ENCODE measurements at places on chromosomes 7 and 10. TPM values are rescaled to one million over a fixed set of nuclear protein-coding genes. Genes with fewer than 3 reads are reported as not detected.

DTX2 gene
- total RNA-seq = 16.4 TPM

ZP3 gene
- total RNA-seq = 2.6 TPM

FRMD4A gene
- 7.2 TPM for total RNA-seq

HEPACAM2 gene
- total RNA-seq = not detected

PLA2G12B gene
- total RNA-seq = not detected

C10orf105 gene
- 0.41 TPM for total RNA-seq

FAM25G gene
- total RNA-seq = not detected

AZGP1 gene
- not detected for total RNA-seq

SAMD9L gene
- total RNA-seq = 18.6 TPM

GRCh38 chr7:127862525-127862924, 168.7 kb downstream of the LRRC4 start:
- no peaks in the 10 kb centered on the region for H3K27me3 ChIP-seq
- no peak for DNase-seq
- H3K27ac ChIP-seq = no peak overlapping the region
- H3K4me1 ChIP-seq = peaks cover 29% of the 10 kb centered on the region

GRCh38 chr7:113768387-113768786, 150.4 kb downstream of the PPP1R3A start:
- no peak for DNase-seq
- no peaks in the 10 kb centered on the region for H3K4me1 ChIP-seq
- no peak overlapping the region for H3K4me3 ChIP-seq
- H3K27me3 ChIP-seq = no peaks in the 10 kb centered on the region
- H3K36me3 ChIP-seq = no peaks in the 10 kb centered on the region

DNA sequence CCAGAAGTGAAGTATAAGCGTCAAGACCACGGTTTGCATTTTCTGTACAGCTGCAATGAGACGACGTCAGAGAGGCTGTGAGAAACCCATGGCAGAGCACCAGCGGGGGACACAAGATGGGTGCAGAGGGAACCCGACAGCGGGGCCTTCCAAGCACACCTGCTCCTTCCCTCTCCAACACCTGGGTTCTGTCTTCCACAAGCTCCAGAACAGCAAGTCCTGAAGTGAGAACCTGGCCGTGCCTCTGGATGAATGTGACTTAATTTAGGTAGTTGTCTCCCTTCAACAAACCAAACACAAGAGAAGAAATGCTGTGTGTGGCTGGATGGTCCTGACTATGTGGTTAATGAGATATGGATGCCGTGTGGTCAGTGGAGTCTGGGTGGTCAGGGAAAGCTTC, 76.1 kb downstream of the ADAM12 start:
- H3K4me3 ChIP-seq = no peak overlapping the region
- H3K27ac ChIP-seq = no peak overlapping the region
- no peaks in the 10 kb centered on the region for H3K36me3 ChIP-seq
- H3K4me1 ChIP-seq = no peaks in the 10 kb centered on the region
- peaks cover 6% of the 10 kb centered on the region for H3K27me3 ChIP-seq

GRCh38 chr10:124001391-124002148, 91.8 kb downstream of the CHST15 start:
- H3K36me3 ChIP-seq = no peaks in the 10 kb centered on the region
- DNase-seq = no peak
- no peak overlapping the region for H3K4me3 ChIP-seq
- no peaks in the 10 kb centered on the region for H3K4me1 ChIP-seq
- H3K27me3 ChIP-seq = peaks cover 10% of the 10 kb centered on the region

DNA sequence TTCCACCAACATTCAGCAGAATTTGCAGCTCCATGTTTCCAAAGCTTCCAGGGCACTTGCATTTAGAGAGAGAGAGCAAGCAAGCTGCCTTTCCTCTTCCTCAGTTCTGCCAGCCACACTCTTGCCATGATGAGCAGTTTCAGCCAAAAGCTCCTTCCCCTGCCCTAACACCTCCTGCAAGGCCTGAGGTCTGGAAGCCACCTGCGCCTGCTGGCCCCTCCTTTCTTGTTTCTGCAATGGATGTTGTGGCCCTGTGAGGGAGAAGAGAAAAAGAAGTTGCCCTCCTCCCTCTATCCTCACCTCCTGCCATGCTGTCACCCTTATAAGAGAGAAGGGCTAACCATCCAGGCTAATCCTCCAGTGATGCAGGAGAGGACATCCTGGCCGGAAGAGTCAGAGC, 48.7 kb downstream of the IKZF1 start:
- DNase-seq = peak; percentile 37
- peak overlapping the region; percentile 98 for H3K27ac ChIP-seq
- no peaks in the 10 kb centered on the region for H3K27me3 ChIP-seq

DNA sequence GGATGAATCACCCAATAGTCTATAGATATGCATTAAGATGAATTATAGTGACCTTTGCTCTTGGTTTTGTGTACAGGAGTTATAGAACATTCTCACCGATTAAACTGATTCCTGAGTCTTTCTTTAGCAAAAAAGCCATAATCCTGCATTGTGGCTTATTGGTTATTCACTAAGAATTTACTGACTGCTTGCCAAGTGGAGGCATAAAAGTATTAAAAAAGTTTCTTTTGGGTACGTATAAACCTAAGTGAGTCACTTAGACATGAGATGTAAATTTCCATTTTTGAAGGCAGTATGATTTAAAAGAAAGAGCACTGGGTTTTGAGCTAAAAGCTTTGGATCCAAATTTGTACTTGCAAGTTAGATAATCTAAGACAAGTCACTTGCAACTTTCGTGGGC, 100.7 kb downstream of the CDK6 start:
- no peak for DNase-seq
- H3K27ac ChIP-seq = no peak overlapping the region
- peaks cover 38% of the 10 kb centered on the region for H3K4me1 ChIP-seq
- no peak overlapping the region for H3K4me3 ChIP-seq
- peaks cover 62% of the 10 kb centered on the region for H3K36me3 ChIP-seq

GRCh38 chr10:127257395-127257794, 61.0 kb upstream of the INSYN2A start:
- no peak overlapping the region for H3K4me3 ChIP-seq
- no peak for DNase-seq
- peaks cover 4% of the 10 kb centered on the region for H3K27me3 ChIP-seq
- H3K27ac ChIP-seq = no peak overlapping the region

DNA sequence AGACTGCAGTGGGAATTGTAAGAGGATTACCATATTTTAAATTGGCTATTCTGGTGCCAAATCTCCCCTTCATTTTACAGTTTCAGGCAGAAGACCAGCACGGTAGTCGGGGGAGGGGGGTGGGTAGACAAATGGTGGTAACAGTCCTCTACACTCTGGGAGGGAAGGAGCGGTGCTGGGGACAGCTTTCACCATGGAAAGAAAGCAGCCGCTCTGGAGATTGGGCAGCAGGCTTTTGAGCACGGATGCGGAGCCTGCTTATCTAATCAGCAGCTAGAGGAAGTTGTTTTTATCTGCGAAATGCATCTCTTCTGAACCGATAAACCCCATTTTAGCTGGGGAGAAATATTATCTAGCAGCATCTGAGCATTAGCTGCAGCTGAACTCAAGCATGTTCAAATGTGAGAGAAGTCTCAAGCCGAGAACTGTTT, 28.7 kb downstream of the IKZF1 start:
- no peak overlapping the region for H3K4me3 ChIP-seq
- no peaks in the 10 kb centered on the region for H3K27me3 ChIP-seq
- peaks cover 63% of the 10 kb centered on the region for H3K4me1 ChIP-seq
- H3K36me3 ChIP-seq = peaks cover 52% of the 10 kb centered on the region
- DNase-seq = no peak

GRCh38 chr7:138945154-138945553, 36.0 kb downstream of the KIAA1549 start:
- H3K27ac ChIP-seq = no peak overlapping the region
- no peaks in the 10 kb centered on the region for H3K36me3 ChIP-seq
- no peak overlapping the region for H3K4me3 ChIP-seq
- peaks cover 3% of the 10 kb centered on the region for H3K27me3 ChIP-seq
- no peaks in the 10 kb centered on the region for H3K4me1 ChIP-seq

DNA sequence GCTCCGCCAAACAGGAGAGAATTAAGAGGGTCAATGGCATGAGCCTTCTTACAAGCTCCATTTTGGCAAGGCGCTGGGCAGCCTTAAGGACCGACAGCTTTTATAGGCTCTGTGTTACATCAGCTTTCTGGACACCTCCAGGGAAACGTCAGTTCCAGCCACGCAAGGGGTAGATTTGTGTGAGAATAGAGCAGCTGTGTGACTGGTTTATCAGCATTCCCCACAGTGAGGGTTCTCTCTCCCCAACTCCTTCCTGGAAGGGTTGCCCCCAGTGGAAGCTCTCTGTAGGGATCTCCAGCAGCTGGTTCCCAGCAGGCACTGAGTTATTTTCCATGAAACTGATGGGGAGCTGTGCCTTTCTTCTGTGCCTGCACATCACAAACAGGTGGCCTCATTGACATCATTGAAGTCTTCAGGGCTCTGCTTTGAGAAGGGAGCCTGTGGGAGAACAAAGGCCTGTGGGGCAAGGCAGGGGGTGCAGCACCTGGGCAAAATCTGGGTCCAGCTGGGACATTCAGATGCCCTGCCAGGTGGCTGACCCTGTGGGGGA, at the start of gene CUZD1:
Gene CUZD1 (minus strand): TSS at position 75 of the 550 bp plus-strand sequence. CDS start 14 bp downstream, at position 61.
- no peaks in the 10 kb centered on the region for H3K27me3 ChIP-seq
- no peak within 1 kb of the TSS for H3K27ac ChIP-seq
- H3K4me1 ChIP-seq = no peaks in the 10 kb centered on the region
- H3K36me3 ChIP-seq = peaks cover 51% of the 10 kb centered on the region
- DNase-seq = no peak

- H3K36me3 ChIP-seq = no peaks in the 10 kb centered on the region
- DNase-seq = no peak
- no peak overlapping the region for H3K4me3 ChIP-seq
- peaks cover 4% of the 10 kb centered on the region for H3K4me1 ChIP-seq
Measured at GRCh38 chr10:3455385-3456334, 283.1 kb upstream of the PITRM1 start.

DNA sequence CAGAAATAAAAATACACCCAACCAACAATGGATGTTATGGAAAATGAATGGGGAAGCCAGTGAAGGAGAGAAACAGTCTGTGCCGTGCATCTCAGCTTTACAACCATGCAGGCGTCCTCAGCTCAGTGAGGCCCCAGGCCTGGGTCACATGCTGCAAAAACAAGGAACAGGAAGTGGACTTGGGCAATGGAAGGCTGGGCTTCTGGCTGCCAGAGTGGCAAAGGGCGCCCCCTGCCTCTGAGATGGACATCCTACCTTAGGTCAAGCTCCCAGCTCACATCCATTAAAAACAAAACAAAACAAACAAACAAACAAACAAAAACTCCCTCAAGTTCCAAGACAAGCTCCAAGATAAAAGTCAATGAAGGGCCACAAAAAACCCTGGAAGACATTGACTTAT, 54.7 kb upstream of the AFAP1L2 start:
- peak overlapping the region; percentile 75 for H3K27ac ChIP-seq
- DNase-seq = peak; percentile 42
- H3K36me3 ChIP-seq = peaks cover 19% of the 10 kb centered on the region
- H3K4me1 ChIP-seq = peaks cover 28% of the 10 kb centered on the region
- no peaks in the 10 kb centered on the region for H3K27me3 ChIP-seq

DNA sequence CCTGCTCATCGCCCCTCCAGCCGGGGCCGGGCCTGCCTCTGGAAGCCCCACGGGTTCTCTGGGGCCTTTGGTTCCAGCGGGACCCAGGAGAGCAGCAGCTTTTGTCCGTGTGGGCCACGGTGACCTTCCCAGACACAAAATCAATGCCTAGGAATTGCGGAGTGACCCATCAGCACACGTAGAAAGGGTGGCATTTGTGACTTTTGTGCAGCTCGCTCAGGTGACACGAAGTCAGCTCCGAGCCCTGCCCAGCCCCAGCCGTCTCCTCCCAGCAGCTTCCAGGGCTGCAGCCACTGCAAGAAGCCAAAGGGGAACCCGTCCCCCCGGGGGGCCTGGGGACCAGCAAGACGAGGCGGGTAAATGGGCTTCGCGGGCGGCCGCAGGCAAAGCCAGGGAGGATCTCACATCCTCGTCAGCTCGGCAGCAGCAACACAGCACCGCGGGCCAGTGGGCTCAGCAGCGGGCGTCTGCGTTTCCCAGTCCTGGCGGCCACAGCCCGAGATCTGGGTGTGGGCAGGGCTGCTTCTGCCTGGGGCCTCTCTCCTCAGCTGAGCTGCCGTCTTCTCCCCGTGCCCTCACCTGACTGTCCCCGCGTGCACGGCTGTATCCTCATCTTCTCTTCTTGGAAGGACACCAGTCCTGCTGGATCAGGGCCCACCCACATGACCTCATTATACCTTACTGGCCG, 88.5 kb downstream of the PAXIP1 start:
- peaks cover 10% of the 10 kb centered on the region for H3K27me3 ChIP-seq
- H3K4me1 ChIP-seq = peaks cover 4% of the 10 kb centered on the region
- no peak overlapping the region for H3K27ac ChIP-seq
- no peak for DNase-seq
- H3K4me3 ChIP-seq = peak overlapping the region; percentile 22
